Stimulated activated CD4-positive, alpha-beta T cell treated with anti-CD3 and anti-CD28 coated beads, Interleukin-1b, Interleukin-23, amount 100 ng/mL, for 4 hours (primary cell): ENCODE measurements at places on chromosomes 12 and 14.

GRCh38 chr14:60650373-60650961, 1.2 kb upstream of the SIX1 start:
- DNase-seq = no peak

DNA sequence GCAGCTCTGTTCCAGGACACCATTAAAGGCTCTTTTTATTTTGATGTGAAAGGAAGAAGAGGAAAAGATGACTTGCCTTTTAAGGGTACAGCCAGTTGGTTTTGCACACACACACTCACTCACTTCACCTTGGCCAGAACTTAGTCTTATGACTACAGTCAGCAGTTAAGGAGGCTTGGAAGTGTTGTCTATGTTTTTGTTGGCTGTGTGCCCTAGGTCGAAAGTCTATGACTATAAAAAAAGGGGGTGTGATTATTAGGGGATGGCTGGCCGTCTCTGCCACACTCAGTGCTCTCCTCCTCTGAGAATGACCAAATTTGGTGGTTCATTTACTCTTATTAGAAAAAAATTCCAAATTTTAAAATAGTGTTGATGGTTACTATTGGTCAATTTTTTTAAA, 139.5 kb upstream of the OTX2 start:
- DNase-seq = no peak

DNA sequence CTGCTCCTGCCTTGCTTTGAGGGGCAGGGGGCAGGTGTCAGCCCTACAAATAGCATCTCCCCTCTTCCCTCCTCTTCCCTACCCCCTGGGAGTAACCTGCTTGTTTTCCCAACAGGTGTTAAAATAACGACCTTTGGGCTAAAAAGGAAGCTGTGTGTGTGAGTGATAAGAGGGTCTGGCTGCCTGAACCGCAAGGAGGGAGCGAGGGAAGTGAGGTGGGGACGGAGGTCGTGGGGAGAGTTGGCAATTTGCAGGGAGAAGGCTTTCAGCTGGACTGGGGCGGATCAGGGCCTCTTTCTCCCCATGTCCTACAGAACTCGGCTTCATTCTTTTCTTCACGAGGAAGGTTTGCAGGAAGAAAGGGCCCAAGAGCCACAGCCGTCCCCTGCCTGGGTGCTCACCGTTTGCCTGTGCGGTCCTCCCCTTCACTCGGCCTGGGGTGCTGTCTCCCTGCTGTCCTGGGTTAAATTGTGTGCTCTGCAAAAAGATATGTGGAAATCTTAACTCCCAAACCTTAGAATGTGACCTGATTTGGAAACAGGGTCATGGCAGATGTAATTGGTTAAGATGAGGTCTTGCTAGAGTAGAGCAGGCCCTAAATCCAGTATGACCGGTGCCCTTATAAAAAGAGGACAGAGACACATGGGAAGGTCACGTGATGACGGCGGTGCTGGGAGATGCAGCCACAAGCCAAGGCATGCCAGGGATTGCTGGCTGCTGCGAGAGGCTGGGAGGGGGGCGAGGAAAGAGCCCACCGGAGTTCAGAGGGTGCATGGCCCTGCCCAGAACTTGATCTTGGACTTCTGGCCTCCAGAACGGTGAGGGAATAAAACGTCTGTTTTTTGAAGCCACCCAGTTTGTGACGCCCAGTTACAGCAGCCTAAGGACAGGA, 38.7 kb upstream of the NCOR2 start:
- no peak for DNase-seq

DNA sequence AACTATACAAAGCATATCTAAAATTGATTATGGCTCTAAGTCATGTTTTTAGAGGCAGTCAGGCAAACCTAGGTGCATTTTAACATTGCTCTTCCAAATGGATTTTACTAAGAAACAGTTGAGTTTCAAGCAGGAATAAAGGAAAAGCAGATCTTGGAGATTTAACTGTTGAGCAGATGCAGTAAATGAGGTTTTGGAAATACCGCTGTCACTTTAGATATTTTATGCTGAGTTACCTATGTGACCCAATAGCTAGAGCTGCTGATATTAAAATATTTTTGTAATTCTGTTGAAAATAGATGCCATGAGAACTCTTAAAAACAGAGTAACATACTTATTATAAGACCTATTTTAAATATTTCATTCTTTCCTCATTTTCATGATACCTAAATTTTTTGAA, 181.4 kb downstream of the SYT1 start:
- no peak for DNase-seq

- no peak for DNase-seq
These were observed 154.9 kb downstream of the PELI2 start for GRCh38 chr14:56273155-56273554.

- no peak for DNase-seq
These were observed 2.4 kb upstream of the ERC1 start for GRCh38 chr12:988646-989045.

- no peak for DNase-seq
These were observed 19.6 kb downstream of the DLK1 start for GRCh38 chr14:100746326-100746725.

GRCh38 chr12:116672010-116672409, 65.9 kb downstream of the SPRING1 start:
- DNase-seq = no peak

DNA sequence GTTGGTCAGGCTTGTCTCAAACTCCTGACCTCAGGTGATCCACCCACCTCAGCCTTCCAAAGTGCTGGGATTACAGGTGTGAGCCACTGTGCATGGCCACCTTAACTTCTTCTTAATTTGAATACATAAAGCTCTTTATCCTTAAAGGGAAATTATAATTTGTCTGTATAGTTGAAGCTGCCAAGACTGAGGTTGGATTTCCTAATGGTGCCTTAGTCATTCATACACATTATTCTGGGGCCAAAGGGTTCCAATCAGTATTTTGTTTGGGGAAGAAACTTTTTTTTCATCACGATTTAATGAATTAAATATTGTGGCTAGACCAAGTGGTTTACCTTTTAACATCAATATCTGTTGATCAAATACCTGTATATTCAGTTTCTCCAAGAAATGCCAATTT, 135.9 kb downstream of the SYT1 start:
- no peak for DNase-seq

GRCh38 chr14:91396013-91396660, 21.5 kb downstream of the CCDC88C start:
- DNase-seq = no peak

GRCh38 chr14:95311752-95312151, 8.0 kb downstream of the CLMN start:
- no peak for DNase-seq

- DNase-seq = no peak
These were observed 29.2 kb upstream of the PLEKHG6 start for GRCh38 chr12:6281081-6281809.

DNA sequence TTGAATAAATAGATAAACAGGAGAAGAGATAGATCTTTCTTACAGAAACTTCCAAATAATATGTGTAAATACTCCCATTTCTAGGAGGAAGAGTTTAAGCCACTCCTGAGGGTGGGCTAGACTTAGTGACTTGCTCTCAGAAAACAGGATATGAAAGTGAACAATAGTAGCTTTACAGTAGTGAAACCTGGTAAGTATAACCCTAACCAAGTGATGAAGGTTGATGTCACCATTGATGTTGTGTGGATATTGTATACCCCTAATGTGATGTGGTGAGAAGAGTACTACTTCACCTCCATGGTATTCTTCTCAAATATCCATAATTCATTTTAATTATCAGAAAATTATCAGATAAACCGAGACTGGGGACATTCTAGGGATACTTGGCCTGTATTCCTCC, 20.9 kb downstream of the AKAP6 start:
- DNase-seq = no peak

DNA sequence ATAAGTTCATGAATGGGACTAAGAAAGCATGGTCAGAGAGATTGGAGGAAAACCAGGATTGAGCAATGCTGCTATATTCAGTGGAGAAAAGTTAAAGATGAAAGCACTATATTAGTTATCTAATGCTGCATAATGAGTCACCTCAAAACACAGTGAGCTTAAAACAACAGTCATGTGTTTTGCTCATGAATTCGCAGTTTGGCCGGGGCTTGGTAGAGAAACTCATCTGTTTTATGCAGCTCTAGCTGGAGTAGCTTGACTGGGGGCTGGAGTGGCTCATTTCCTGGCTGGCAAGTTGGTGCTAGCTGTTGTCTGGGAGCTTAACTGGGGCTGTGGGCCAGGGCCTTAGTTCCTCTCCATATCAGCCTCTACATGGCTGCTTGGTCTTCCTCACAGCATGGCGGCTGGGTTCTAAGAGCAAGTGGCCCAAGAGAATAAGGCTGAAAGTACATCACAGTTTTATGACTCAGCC, 90.1 kb downstream of the ADCK1 start:
- DNase-seq = no peak

DNA sequence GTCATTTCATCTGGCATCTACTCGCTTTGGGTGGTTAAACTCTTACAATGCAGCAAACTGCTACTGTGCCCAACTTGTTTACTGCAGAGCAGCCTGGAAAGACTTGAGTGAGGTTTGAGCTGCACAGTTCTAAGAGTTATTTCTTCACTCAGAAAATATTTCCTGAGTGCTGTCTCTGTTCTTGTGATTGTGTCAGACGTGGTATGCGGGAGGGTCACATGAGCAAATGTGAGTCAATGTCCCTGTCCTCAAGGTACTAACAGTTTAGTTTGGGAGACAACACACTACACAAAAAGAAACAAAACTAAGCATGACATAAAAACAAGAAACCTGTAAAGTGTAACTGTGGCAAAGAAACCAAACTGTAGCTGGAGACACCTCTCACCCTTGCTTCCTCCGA, 32.4 kb downstream of the FLVCR2 start:
- no peak for DNase-seq

GRCh38 chr14:61388173-61388975, 67.0 kb downstream of the PRKCH start:
- DNase-seq = peak; percentile 22
